ENCODE measurements at places on chromosomes 11 and 22. TPM values are rescaled to one million over a fixed set of nuclear protein-coding genes. Genes with fewer than 3 reads are reported as not detected.

The TSPAN18 gene
- total RNA-seq: 22.9 TPM

The MFNG gene
- total RNA-seq: 218 TPM

The MACROD1 gene
- total RNA-seq: 9.2 TPM

The OR6Q1 gene
- not detected for total RNA-seq
